Effector memory CD8-positive, alpha-beta T cell (primary cell): ENCODE measurements at places on chromosomes 3 and 15.
A peak's percentile ranks its signal among the peaks of the same experiment; 100 is the strongest.

DNA sequence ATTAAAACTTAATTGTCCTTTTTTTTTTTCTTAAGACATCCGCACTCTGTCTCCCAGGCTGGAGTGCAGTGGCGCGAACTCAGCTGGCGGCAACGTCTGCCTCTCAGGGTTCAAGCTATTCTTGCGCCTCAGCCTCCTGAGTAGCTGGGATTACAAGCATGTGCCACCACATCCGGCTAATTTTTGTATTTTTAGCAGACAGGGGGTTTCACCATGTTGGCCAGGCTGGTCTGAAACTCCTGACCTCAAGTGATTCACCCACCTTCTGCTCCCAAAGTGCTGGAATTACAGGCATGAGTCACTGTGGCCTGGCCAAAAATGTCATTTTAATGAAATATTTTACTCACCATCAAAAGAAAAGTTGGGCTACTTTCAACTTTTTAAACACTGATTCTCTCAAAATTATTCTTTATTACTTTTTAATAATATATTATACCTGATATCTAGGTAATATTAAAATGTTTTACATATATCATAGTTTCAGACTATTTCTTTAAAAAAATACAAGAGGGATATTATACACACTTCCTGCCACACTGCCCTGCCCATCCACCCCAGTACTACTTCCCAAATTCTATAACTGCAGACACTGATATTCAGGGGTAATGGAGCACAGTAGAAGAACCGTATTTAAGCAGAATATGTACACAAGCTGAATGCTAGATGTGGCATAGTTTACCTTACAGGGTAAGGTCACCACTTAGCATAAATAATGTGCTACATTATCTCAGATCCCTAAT, 723.9 kb upstream of the ZNF385D start:
- no peak for DNase-seq

DNA sequence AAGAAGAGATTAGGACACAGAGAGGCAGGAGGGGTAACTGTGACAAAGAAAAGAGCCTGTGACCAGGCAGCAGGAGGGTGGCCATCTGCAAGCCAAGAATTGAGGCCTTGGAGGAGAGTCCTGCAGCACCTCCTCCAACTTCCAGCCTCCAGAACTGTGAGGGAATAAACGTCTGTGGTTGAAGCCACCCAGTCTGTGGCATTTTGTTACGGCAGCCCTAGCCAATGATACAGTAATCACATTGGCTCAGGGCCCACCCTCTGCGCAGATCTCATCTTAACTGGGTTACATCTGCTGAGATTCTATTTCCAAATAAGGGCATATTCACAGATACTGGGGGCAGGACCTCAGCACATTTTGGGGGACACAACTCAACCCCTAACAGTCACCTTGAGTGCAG, 11.3 kb downstream of the SELENOS start:
- DNase-seq, result no peak

- no peak for DNase-seq
Observed at GRCh38 chr15:68412218-68412617, 19.7 kb downstream of the ITGA11 start.

GRCh38 chr15:77413699-77414349, 6.1 kb downstream of the PEAK1 start:
- no peak for DNase-seq

GRCh38 chr3:114404590-114404989, 110.8 kb downstream of the TIGIT start:
- no peak for DNase-seq

DNA sequence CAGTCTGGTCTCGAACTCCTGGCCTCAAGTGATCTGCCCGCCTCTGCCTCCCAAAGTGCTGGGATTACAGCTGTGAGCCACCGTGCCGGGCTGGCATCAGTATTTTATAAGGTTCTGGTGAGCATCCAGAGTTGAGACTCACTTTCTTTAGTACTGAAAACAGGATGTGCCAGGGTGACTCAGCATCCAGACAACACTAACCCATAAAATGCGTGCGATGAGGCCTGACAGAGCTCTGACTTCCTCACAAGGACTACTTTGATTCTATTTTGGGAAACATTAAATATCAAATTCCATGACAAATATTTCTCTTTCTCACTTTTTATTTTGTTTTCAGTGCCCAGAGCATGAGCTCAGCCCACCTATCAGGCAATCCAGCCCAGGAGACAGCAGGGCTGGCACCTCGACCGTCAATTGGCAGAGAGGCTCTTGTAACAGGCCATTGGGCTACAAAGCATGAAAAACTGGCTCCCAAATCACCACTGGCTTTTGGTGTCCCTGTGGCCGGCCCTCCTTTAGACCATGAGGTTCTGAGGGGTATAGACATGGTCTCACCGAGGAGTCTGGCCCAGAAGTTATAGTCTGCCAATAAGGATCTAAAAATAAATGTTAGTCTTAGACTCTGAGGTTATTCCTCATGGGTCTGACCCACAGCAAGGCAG, 75.0 kb downstream of the FEM1B start:
- no peak for DNase-seq

DNA sequence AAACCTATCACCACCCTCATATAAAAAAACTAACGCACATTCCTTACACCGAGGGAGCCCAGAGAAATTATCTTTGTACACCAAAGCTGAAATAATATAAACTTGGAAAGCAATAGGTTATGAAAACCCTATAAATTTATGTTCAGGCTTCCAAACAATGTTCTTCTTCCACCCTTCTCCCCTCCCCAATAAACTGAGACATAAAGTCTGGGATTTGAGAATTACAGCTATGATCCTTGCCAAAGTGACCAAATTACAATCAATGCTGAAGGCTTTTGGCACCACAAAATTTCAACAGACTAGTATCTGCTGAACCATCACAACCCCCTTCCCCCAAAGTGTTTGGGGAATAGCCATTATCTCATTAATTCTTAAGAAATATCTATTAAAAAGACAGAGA, 237.8 kb downstream of the FMN1 start:
- DNase-seq, result no peak

GRCh38 chr15:95793231-95793630, 537.3 kb upstream of the NR2F2 start:
- DNase-seq, result no peak

- DNase-seq, result no peak
Observed at GRCh38 chr15:40808861-40809450, 1.7 kb upstream of the DNAJC17 start.

GRCh38 chr15:100125401-100126191, 216.2 kb downstream of the ADAMTS17 start:
- DNase-seq, result no peak

DNA sequence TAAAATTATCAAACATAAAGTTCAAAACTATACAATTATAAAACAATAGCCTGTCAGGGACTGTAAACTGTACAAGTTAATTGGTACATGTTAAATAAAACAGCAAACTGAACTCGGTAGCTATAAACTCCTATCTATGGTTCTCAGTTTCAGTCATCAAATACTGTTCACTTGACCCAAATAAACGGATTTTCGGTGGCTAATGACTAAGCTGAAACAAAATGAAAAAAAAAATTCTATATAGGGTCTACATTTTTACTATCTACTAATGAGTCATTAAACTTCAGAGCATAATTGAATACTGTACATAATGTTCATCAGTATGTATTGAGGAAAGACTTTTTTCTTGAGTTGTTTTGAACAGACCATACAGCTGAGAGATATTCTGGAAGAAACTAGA, 6.6 kb downstream of the PROK2 start:
- DNase-seq, result no peak

- no peak for DNase-seq
Observed at GRCh38 chr3:157282261-157283191, 122.6 kb upstream of the CCNL1 start.

DNA sequence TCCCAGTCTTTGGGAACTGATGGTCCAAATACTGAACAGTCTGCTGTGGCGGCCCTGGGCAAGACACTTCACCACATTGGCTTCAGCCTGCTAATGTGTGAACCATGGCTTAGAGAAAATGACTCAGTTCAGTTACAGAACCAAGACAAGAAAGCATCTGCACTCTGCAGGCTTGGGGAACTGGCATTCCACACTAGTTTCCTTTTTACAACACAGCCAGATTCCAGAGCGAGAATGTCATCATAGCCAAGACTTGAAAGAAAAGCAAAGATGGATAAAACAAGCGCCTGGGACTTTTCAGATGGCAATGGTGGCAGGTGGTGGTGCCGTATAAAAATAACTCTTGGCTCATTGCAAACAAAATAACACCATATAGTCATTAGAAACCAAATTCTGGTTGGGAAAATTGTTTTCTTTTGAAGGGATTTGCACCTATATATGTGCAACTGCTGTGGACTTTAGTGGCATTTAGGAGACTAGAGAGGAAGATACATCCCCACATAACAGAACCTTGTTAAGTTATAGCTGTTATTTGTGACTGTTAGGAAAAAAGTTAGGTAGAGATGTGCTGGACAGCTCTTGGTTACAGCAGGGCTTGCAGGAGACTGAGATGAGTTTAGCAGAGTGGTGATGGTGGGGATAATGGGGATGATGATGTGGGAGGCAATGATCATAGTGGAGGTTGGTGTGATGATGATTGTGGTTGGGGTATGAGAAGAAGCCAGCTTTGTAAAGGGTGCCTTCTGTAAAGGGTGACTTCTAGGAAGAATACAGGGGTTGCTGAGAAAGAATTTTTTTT, 273.6 kb downstream of the THRB start:
- no peak for DNase-seq

GRCh38 chr3:8867646-8868045, 95.6 kb downstream of the RAD18 start:
- DNase-seq, result no peak

- DNase-seq, result no peak
Observed at GRCh38 chr3:50126287-50127211, 28.6 kb upstream of the SEMA3F start.

DNA sequence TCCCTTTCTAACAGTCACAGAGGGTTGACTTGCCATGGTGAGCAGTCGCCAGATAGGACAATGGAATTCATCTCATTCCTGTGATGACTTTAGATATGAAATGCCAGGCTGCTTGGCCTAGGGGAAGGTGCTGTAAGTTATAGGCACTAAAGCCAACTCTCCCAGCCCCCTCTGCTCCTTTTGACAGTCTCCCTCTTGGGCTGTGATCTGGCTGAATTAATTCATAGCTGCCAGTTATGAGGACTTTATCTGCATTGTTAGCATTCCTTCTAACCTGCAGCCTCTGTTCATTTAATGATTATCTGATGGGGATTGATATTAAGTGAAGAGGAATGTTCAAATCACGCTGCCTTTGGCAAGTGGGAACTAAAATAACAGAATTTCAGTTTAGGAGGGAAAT, 427.1 kb upstream of the RASGRP1 start:
- DNase-seq, result no peak

- no peak for DNase-seq
Observed at GRCh38 chr3:37852097-37852496, 9.6 kb upstream of the CTDSPL start.

GRCh38 chr3:10004960-10005564, 18.4 kb upstream of the EMC3 start:
- no peak for DNase-seq

DNA sequence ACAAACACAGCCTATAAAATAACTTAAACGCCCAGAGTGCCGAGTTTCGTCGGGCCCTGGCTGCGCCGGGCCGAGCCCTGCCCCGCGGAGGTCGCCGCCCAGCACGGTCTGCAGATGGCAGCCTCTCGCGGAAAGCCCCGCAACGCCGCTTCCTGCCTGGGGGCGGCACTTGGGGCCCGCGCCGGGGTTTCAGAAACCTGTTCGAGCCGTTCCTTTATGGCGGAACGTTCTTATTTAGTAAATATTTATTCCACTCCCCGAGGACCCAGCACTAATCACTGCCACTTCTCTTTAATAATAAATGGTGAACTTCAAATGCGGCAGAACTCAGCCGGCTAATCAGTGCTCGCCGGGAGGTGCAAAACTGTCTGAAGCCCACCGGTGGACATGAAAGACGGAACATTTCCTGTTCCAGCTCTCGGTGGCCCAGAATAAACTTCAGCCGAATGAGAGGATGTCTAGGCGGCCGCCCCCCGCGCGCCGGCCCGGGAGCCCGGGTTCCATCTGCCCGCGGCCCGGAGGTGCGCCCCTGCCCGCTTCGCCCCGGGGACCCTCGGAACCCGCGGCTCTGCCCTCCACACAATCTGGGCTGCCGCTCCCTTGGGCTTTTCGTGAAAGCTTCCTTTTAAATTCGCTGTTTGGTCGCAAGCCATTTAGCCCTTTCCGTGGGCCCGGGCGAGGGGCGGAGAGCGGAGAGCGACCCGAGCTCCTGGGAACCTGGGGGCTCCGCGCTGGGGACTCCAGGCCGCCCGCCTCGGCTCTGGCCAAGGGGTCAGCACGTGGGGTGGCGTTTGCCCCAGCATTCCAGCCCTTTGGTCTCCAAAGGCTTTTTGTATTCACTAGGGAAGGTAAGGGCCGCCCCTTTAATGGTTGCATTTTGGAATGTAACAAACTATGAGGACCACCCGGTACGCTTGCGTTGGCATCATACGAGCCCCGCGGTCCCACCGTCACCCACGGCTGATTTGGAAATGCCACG, 110.8 kb upstream of the ATP11B start:
- DNase-seq, result peak; percentile 43

DNA sequence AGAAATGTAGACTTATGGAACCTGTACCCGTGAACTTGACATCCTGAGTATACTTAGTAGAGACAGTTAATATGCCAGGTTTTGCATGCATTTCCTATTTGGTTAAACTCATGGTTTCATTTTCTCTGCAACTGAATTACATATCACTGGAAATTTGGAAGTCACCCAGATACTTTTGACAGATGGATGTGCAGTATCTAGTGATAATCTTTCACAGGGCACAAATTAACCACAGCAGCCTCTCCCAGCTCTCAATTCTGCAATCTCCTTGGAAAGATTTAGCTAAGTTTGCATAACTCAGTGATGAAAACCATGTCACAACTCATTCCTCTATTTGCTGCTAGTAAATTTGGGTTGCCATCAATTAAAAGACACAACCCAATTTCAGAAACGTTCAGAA, 162.3 kb upstream of the TPM1 start:
- DNase-seq, result no peak

- DNase-seq, result peak; percentile 23
Observed at GRCh38 chr15:23566071-23566554, 639 bp downstream of the MKRN3 start.

GRCh38 chr15:29731865-29732264, 90.4 kb downstream of the TJP1 start:
- no peak for DNase-seq

DNA sequence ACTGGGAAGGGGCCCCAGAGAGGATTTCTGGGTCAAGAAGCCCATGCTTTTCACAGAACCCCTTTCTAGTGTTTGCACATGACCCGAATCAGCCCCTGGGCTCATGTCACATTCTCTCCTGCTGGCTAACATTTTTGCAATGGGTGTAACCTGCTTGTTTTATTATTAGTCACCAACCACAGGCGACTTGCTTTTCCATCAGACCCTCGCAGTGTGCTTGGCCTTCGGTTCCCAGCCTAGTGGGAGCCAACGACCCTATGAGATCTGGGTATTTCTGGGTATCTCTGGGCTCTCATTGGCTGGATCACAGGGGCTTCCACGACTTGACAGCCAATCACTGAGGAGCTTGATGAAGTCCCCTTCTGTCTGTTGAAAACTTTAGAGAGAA, 11.0 kb upstream of the FBLN2 start:
- no peak for DNase-seq
